ENCODE measurements at places on chromosomes 12 and 14.

DNA sequence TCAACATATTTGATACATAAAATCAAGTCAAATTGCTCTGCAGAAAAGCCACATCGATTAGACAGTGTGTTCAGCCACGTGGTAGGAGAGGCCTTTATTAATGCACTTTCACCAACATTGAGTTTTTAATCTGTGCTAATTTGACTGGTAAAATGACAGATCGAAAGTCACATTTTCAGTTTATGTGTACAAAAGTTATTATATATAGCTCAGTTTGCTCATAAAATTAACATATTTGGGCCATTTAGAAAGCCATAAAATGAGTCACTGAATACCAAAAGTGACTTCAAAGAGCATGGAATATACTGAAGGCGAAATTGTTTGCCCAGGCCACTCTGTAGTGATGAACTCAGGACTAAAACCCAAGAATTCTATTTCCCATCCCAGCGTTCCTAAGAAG lies 26.0 kb downstream of the C12orf42 start:
- no peak for DNase-seq

- no peak for DNase-seq
Observed at GRCh38 chr12:111636209-111636945, 37.3 kb upstream of the ATXN2 start.

DNA sequence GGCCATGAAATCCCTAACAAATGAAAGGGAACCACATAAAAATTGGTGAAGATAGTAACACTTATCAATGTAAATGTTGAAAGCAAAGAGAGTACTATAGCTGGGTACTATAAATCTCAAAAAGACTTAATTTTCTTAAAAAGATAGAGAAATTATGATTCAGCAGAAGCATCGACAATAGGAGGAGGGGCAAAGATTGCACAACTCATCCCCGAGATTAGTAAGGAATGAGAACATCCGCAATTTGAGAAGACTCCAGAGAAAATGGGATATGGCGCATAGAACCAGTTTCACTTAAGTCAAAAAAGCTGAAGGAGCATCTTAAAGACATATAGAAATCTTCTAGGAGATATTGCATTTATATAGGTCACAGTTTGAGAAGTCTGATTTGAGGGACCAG lies 220.2 kb upstream of the SLC16A7 start:
- no peak for DNase-seq

DNA sequence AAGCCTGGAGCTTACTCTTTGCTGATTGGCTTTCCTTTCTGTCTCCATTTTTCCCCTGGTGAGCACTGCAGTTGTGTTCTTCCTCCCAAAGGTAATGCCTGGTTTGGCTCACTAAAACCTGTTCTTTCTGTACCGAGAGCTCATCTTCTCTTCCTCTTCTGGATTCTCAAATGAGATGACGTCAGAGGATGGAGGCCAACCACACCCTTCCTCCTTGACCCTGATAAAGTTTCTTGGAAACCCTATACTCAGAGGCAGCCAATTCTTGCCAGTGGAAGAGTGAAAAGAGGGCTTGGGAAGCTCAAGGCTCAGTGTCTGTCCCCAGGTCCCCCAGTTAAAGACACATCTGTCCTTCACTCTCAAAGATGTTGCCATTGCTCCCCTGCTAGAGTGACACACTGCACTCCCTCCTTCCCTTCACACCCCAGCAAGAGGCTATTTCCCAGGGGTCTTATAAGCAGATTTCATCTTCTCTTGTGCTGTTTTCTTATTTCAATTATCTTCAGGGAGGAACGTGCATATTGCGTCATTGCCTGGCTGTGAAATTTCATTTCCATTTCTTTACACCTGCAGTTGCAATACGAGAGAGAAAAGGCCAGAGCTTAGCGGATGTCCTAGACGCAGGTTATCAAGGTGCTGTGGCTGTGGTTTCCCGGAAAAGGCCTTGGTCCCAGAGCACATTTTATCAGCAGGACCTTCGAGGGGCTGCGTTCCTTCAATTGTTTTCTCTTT lies 27.3 kb downstream of the NTF3 start:
- no peak for DNase-seq

DNA sequence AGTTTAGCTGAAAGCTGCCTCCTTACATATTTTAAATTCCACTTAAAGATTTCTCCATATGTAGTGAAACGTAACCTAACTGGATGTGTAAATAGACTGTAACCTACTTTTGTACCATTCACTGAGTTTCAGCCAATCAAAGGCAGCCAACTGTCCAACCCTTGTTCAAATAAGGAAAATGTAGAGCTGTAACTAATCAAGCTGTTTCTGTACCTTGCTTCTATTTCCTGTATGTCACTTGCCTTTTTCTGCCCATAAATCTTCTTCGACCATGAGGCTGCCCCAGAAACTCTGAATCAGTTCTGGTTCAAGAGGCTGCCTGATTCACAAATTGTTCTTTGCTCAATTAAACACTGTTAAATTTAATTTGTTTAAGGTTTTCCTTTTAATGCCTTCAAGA lies 6.3 kb downstream of the SLC7A8 start:
- no peak for DNase-seq

DNA sequence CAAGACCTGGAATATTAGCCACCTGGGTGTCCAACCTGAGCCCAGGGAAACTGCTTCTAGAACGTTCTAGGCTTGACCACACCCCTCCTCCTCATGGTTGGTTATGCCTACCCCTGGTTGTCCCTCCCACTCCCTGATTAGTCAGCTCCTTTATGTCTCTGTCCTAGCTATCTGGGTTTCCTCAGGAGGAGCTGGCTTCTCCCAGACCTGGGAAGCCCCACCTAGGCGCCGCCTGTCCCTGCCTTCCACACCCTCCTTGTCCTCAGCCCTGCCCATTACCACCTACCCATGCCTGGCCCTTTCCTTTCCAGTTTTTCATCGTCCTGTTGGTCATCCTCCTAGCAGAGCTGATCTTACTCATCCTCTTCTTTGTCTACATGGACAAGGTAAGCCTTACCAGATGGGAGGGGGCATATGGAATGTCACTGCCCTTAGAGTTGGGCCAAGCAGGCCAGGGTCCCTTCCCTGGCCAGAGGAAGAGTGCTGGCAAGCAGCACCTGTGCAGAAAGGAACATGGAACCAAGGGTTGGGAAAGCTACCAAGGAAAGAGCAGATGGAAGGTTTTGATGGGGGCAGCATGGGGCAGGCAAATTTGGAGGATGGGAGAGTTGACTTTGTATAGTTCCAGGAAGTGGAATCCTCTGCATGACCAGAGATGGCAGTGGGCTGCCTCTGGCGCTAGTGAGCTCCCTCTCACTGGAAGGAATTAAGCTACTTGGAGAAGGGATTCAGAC lies 201.7 kb downstream of the TSPAN9 start:
- no peak for DNase-seq

- no peak for DNase-seq
Observed at GRCh38 chr12:92419201-92419600, 273.6 kb upstream of the BTG1 start.

- DNase-seq, result no peak
Observed at GRCh38 chr14:22664261-22664660, 20.1 kb upstream of the OR6J1 start.

- DNase-seq, result no peak
Observed at GRCh38 chr14:64212666-64213065, 81.5 kb downstream of the ESR2 start.

- DNase-seq, result no peak
Observed at GRCh38 chr14:105891631-105892452, 365.5 kb downstream of the TMEM121 start.
